ENCODE measurements at places on chromosomes 13 and 19.

- DNase-seq = no peak
Observed at GRCh38 chr13:51156648-51157047, 45.6 kb upstream of the C13orf42 start.

- DNase-seq = peak; percentile 44
Observed at GRCh38 chr19:3270902-3271301, 46.4 kb downstream of the CELF5 start.

GRCh38 chr19:4984438-4984990 lies 15.6 kb downstream of the KDM4B start:
- DNase-seq = no peak

DNA sequence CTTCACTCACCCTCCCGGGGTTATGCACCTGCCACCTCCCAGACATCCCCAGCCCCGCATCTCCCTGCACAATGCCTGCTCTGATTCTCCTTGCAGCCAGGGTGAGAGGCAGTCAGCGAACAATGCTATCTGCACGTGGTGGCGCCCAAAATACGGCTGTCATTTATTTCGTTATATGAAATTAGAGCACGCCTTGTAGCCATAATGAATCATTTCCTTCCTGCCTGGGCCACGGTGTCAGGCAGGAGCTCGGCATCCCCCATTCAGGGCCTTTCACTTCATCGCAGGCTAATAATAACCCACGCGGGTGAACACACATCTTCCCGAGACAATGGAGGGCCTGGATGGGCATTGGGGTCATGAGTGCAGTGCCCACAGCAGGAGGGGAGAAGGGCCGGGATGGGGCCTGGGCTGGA lies 143.8 kb upstream of the ZNF507 start:
- no peak for DNase-seq

DNA sequence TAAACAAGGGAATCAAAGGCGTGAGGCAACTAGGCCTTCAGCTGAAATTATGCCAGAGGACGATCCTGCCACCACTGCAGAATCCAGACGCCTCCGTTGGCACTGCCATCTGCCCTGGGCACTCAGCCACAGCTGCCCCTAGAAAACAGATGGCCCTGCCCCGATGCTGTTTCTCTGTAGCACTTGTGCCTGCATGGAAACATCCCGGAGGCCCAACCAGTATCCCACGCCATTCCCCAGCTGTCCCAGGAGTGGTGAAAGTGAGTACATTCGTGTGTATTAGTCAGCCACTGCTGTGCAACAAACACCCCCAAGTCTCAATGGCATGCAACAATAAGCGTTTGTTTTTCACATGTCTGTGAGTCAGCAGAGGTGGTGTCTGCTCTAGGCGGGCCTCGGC lies 8.9 kb upstream of the CRTC1 start:
- peak; percentile 83 for DNase-seq

GRCh38 chr19:4981681-4981958 lies 12.7 kb downstream of the KDM4B start:
- DNase-seq = no peak

DNA sequence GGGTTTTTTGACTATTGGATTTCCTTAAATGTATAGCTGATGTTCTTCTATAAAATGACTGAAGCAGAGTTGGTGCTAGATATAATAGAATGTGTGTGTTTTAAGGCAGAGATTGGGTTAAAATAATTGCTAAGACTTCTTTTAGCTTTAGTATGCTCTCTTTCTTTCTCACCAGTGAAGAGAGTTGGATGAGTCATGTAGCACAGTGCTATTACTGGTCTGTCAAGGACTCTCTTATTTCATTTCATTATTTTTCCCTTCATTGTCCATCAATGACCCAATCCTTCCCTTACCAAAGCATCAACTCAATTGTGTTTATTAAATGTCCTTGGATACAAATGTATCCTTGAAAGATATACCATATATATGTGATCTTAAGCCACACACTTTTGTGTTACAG lies 268.9 kb downstream of the IRS2 start:
- no peak for DNase-seq

DNA sequence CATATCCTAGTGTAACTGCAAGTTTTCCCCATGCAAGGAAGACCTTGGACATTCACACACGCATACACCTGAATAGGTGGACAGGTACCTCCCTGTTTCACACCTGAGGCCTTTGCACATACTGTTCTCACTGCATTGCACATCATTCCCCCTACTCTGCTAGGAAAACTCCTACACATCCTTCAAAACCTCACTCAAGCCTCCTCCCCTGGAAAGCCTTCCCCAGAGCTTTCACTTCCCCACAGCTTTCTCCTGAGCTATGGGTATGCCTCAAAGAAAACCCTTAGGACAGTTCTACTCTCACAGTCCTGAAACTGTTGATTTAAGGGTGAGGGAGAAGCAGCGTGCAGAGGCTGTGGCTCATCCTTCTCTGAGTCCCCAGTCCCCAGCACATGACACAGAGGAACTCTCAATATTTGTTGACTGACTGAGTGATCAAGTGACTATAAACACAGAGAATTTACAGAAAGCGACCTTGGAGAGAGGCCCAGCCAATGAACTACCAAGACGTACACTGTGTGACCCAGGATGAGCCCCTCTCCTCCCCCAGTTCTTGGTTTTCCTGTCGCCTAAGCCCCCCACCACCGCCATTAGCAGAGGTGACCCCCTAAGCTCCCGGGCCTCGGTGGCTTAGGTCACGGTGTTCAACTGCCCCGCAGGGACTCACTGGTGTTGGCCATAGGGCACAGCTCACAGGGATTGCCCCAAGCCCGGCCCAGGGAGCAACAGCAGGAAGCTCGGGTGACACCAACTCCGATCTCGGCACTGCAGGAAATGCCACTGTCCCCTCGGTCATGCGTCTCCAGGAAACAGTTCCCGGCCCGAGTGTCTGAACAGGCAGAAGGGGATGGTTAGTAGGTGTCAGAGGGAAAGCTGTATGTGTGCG lies 40.6 kb downstream of the FBN3 start:
- DNase-seq = no peak

DNA sequence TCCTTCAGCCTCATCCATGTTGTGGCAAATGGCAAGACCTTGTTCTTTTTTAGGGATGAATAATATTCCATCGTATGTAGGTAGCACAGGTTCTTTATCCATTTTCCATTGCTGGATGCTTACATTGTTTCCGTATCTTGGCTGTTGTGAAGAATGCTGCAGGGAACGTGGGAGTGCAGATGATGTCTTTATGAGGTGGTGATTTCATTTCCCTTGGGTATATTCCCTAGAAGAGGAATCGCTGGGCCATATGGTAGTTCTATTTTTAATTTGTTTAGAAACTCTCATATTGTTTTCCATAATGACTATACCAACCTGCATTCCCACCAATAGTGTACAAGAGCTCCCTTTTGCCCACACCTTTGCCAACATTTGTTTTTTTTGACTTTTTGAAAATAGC lies 186.3 kb upstream of the TMTC4 start:
- no peak for DNase-seq

All from tongue (tissue), 3 donors.